ENCODE measurements at places on chromosomes 12 and 14.

- no peak for DNase-seq
Observed at GRCh38 chr12:99609455-99610181, 37.9 kb upstream of the GARIN6 start.

DNA sequence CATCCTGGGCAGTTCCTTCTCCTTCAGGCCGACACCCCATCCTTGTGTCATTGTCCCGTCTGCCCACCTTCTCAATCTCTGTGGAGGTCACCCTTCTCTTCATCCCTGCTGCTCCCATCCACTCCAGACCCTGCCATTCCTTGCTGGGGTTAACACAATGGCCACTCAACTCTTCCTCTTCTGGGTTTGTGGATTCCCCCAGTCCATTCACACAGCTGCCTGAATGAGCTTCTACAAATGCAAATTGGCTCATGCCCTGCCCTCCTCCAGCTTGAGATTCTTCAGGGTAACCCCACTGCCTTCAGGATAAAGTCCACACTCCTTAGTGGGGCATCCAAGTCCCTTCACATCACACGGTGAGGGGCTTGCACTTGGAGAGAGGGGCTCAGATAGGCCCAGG lies 17.2 kb upstream of the PRMT8 start:
- no peak for DNase-seq

DNA sequence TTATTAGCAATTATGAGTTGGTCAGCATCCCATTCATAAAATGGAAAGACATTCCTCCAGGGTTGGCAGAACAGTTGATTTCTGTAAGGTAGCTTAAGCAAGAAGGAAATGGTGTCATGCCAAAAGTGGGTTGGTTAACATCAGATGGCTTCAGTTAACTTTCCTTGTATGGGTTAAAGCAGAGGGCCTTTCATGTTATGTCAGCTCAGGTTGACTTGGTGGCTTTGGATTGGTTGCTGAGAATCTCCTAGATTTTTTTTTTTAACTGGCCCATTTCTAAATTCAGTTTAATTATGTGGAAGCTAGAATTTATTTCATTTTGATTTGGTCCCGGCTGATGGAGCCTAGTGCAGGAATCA lies 87.8 kb downstream of the BBS10 start:
- no peak for DNase-seq

GRCh38 chr12:116539361-116539771 lies 19.8 kb upstream of the MAP1LC3B2 start:
- DNase-seq: no peak

DNA sequence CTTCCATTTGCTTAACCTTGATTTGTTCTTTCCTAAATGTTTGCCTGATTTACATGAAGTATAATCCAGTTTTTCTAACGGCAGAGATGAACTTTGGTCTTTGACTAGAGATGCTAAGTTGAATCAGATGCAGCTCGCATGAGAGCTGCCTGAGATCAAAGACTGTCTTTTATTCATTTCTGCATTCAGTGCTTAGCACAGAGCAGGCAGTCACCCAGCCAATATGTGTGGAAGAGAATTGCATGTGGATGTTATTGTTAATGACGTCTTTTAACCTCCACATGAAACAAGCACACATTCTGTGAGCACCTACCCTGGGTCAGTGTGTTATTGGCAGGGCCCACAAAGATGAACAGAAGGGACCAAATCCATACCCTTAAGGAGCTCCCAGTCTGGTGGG lies 99.2 kb downstream of the SLC5A8 start:
- DNase-seq: no peak

DNA sequence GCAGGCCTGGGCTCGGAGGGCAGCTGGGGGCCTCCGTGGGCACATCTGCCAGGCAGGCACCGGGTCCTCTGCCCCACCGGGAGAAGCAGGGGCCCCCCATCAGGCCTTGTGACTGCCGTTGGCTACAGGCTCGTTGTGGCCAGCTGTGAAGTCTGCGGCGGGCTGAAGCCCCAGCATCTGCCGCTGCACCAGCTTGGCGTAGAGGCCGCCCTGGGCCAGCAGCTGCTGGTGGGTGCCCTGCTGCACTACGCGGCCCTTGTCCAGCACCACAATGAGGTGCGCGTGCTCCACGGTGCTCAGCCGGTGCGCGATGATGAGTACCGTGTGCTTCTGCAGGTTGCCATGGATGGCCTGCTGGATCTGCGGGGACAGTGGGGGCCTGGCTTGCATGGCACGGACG lies 33.9 kb upstream of the VPS37B start:
- no peak for DNase-seq

- no peak for DNase-seq
Observed at GRCh38 chr14:61218157-61218556, 63.0 kb downstream of the TMEM30B start.

GRCh38 chr12:9961106-9961505 lies 10.1 kb upstream of the CLEC12A start:
- DNase-seq: no peak

DNA sequence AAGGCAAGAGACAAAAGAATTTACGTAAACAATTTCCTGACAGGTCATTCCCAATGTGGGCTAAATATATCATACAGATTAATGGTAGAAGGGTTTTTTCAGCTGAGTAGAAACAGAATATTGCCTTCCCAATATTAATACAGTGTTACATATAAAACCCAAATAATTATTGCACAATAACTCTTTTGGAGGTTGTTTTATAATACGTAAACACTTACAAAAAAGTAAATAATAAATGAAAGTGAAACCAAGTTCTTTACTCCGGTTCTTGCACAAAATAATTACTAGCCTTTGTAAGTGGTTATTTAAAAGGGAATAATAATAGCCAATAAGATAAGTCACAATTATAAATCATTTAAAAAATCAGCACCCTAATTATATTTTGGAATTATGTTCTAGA lies 118.6 kb upstream of the SSTR1 start:
- no peak for DNase-seq

DNA sequence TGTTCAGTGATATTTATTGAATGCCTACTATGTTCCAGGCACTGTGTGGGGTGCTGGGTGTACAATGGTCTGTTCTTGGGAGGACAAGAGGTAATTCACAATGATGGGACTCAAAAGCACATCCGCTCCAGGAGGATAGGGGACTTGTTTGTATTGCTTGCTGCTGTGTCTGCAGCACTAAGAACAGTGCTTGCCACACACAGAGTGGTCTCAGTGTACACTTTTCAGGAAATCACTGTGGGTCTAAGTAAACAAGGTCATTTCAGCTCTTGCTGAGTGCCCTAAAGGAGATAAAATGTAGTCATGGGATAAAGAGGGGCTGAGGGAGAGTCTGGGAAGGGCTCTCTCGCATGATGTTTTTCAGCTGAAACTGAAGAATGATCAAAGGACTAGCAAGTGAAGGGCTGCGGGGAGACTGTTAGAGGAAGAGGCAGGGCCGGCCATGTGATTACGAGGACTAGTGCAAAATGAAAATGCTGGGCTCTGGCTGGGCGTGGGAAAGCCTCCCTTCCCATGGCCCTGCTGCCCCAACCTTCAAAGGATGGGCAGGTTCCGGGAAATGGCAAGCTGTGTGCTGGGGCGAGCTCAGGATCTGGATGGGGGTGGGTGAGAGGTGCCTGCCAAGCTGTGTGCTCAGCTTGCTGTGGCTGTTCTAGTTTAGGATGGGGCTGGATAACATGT lies 39.1 kb downstream of the ADCK1 start:
- no peak for DNase-seq

GRCh38 chr14:52430474-52430873 lies 116.4 kb downstream of the PTGER2 start:
- DNase-seq: no peak

DNA sequence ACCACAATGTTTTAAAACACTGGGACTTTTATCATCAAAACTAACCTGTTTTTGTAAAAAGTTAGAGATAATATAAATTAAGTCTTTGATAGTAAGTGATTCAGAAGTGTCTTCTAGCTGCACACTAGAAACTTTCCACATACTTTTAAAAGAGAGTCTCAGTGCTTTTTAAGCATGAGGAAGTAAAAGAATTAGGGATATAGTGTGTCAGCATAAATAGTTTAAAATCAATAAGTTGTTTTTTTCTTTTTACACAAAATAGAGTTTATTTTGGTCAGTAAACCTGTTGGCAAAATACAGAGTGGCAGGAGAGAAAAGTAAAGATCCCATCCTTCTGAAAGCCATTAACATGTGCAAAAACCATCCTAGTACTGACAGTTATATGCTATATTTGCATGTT lies 1.7 kb downstream of the DNM1L start:
- DNase-seq: no peak

GRCh38 chr12:22738945-22739344 lies 114.0 kb downstream of the ETNK1 start:
- DNase-seq: no peak

DNA sequence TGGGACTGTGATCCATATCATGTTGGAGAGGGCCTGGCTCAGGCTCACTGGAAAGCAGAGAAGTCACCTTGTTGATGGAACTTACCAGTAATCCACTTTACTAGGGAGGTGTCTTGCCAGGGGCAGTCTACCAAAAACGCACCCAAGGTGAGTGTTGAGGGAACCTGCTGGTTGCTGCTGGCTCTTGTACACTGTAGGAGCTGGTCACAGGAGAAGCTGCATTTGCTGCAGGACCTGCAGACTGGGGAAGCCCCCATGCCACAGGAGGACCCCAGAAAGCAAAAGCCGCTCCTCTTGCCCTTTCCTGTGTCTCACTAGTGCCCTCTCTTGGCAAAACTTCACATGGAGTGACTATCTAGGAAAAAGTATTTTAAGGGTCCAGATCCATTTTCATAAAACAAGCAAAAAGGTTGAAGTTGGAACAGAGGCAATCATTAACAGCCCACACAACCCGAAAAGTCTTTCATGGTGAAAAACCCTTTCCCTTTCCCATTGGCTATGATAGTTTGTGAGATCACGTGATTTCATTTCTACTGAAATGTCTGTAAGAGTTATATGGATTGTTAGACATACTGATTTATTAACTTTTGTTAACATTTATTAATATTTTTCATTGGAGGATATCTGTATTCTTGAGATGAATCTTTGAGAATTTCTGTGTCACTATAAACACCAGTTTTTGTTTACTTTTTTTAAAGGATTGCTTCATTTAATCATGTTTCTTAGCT lies 59.2 kb downstream of the RASSF8 start:
- peak; percentile 60 for DNase-seq

DNA sequence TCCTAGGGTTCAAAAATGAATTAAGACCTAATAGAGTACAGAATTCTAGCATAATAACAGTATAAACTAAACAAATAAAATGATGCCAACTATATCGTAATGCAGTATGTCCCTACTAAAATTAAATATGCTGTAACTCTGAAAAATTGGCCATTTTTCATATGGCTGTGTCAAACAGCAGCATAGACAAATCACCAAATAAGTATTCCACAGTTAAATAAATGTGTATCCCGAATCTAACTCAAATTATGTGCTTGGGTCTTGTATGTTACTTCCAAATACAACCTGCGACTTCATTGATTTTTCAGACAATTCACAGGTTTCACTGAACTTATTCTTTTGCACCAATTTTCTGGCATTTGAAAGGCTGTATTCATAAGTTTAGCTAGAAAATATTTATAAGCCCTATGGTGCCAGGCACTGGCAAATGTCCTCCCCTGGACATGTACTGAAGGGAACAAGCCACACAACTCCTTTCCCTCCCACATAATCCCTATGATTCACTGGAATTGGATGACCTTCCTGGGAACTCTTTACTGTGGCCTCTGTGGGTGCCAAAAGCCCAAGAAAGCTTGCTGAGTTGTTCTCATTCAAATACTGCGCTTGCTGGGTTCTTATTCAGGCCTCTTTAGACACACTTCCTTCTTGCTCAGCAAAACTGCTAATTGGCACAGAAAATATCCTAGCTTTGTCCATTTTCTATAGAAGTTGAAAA lies 108.8 kb downstream of the KITLG start:
- DNase-seq: peak; percentile 63

DNA sequence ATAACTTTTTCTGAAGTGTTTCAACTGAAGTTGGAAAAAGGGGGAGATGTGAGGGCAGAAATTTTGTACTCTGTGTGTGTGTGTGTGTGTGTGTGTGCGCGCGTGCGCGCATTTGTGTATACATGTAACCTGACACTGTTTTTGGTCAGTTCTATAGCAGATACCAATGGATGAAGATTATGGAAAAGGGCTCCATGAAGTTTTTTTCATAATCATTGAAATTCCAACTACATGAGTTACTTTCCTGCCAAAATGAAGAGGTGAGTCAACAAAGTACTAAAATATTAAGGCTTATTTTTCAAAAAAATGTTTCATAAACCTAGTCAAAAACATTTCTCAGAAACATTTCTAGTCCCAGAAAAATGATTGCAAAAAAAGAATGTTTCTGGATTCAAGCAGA lies 25.7 kb upstream of the CERS5 start:
- no peak for DNase-seq

GRCh38 chr12:77685112-77685511 lies 145.6 kb upstream of the NAV3 start:
- DNase-seq: peak; percentile 72

DNA sequence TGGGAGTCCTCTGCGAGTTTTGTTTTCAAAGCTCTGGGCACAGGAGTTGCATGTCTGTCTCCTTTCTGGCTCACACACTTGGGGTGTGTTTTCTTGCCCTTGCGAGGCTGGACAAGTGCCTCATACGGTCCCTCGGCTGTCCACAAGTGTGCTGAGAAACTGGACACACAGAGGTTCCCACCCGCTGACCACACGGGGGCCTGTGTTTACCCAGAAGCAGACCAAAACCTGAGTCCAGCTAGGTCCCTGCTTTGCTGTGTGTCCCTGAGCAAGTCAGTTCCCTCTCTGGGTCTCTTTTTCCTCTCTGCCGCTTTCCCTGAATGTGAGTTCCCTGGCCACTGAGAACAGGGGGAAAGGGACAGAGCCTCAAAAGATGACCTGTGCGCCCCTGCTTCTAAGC lies 678 bp upstream of the OAS2 start:
- DNase-seq: no peak

DNA sequence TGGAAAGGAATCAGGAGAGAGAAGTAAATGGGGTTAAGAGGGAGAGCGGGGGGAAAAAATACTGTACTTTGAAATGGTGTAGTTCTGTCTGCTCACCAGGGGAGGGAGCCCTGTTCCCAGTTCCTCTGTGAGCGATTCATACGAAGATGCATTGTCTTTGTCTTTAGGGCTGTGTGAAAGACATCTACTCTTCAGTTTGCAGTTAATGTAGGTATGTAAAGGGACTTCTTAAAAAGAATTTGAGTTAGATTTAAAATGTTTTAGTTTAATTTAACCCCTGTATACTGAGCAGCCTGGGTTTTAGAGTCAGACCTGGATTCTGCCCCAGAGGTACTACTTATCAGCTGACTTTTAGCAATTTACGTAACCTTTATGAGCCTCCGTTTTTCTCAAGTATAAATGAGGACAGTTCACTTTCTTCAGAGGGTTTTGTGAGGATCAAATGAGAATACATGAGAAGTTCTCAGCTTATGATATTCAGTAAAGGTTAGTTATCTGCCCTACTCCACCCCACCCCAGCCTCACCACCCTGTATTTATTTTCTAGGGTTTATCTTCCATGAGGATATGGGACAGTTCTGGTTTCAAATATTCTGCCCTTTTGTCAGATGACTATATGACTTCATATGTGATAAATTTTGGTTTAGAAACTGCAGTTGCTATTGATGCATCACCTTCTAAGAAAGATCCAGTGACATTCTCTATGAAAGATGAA lies 82.5 kb upstream of the EVL start:
- DNase-seq: peak; percentile 54
